SK-N-SH (cell line): ENCODE measurements at places on chromosomes 6 and 20. TPM values are rescaled to one million over a fixed set of nuclear protein-coding genes. Genes with fewer than 3 reads are reported as not detected.

PAQR8 gene
- polyA plus RNA-seq = 2.3 and 2.4 TPM in 2 replicates

WFDC10B gene
- not detected in 2 replicates for polyA plus RNA-seq

SLC17A5 gene
- 9.2 and 14.0 TPM in 2 replicates for polyA plus RNA-seq

SMIM28 gene
- not detected in 2 replicates for polyA plus RNA-seq

DNA sequence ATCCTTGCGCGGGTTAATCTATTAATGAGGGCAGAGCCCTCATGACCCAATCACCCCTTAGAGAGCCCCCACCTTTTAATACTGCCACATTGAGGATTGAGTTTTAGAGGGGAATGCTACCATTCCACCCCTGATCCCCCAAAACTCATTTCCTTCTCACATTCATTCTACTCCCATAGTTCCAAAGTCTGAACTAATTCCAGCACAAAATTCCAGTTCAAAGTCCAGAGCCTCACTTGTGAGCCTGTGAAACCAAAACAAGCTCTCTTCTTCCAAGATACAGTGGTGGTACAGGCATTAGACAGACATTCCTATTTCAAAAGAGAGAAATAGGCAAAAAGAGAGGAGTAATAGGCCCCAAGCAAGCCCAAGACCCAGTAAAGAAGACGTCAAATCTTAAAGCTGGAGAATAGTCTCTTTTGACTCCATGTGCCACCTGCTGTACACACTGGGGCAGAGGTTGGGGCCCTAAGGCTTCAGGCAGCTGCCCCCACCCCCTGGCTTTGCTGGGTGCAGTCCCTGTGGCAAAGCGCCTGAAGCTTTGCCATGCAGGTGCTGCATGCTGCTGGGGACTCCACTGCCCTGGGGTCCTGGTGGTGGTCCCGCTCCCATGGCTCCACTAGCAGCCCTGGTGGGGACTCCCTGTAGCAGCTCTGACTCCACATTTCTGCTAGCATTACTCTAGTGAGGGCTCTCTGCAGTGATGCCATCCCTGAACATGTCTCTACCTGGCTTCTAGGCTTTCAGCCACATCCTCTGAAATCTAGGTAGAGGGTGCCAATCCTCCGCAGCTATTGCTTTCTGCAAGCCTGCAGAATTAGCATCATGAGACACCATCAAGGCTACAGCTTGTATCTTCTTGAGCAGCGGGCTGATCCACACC is 41.3 kb downstream of the RSPH3 start:
- no peaks in the 10 kb centered on the region for H3K27me3 ChIP-seq
- H3K4me1 ChIP-seq = no peaks in the 10 kb centered on the region
- no peak overlapping the region for H3K27ac ChIP-seq
- no peak overlapping the region for H3K4me3 ChIP-seq

DNA sequence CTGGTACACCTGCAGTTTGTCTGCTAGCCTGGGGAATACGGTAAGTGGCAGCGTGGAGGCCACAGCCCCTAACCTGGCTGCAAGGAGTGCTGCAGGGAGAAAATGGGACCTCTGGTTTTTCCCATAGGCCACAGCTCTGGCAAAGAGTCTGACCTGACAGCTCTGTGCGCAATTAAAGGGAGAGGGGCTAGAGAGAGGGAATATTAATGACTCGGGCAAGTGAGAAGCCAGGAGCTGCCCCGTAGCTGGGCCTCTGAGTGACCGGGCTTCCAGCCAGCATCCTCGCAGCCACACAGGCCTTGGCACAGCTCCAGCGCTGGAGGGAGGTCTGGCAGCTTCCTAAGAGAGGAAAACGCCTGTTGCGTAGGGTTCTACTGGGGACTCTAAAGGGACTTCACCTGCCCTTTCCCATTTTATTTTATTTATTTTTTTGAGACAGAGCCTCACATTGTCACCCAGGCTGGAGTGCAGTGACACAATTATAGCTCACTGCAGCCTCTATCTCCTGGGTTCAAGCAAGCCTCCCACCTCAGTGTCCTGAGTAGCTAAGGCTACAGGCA is 18.2 kb upstream of the OCSTAMP start:
- no peaks in the 10 kb centered on the region for H3K27me3 ChIP-seq
- DNase-seq = peak; percentile 83
- H3K27ac ChIP-seq = no peak overlapping the region
- peaks cover 35% of the 10 kb centered on the region; the same call in 1 of the 2 replicates for H3K4me1 ChIP-seq
- no peaks in the 10 kb centered on the region for H3K36me3 ChIP-seq

DNA sequence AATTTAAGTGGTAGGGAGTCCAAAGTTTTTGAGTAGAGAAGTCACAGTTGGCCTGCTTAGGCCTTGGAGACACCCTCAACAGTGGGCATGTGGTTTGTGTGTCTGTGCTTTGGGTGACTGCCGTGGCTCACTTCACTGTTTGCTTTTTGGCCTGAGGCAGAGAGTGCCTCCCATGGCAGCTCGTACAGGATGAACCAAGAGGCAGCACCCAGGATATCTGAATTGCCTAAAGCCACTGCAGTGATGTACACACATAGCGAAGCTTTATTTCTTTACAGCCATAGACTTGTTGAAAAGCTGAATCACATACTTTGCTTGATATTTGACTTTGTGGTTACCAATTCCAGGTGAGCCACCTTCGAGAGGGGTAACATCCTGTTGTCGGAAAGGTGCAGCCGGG is 21.6 kb downstream of the RREB1 start:
- no peaks in the 10 kb centered on the region for H3K27me3 ChIP-seq
- no peak for DNase-seq

GRCh38 chr6:106782536-106783285 is 153.3 kb downstream of the QRSL1 start:
- H3K4me1 ChIP-seq = no peaks in the 10 kb centered on the region
- H3K27ac ChIP-seq = peak overlapping the region; percentile 68
- H3K36me3 ChIP-seq = no peaks in the 10 kb centered on the region
- H3K27me3 ChIP-seq = no peaks in the 10 kb centered on the region
